Right ventricle myocardium superior (tissue), 1 donor: ENCODE measurements at places on chromosomes 1 and 21. TPM values are rescaled to one million over a fixed set of nuclear protein-coding genes. Genes with fewer than 3 reads are reported as not detected.

DNA sequence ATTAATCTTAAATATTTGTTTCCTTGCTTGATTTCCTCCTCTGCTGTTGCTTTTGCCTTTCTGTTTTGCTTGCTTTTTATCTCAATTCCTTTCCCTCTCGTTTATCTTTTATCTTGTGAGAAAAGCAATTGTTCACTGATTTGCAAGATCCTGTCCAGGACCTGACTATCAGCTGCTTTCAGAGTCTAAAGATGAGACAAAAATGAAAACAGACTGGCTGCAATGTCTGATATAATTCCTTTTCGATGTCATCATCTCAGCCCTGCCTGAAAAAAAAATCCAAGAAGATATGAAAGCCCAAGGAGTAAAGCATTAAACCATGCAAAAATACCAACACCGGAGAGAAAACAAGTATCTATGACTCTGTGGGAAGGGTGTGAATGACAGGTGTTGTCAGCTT, 225.5 kb downstream of the PATJ start:
- no peak for DNase-seq

DNA sequence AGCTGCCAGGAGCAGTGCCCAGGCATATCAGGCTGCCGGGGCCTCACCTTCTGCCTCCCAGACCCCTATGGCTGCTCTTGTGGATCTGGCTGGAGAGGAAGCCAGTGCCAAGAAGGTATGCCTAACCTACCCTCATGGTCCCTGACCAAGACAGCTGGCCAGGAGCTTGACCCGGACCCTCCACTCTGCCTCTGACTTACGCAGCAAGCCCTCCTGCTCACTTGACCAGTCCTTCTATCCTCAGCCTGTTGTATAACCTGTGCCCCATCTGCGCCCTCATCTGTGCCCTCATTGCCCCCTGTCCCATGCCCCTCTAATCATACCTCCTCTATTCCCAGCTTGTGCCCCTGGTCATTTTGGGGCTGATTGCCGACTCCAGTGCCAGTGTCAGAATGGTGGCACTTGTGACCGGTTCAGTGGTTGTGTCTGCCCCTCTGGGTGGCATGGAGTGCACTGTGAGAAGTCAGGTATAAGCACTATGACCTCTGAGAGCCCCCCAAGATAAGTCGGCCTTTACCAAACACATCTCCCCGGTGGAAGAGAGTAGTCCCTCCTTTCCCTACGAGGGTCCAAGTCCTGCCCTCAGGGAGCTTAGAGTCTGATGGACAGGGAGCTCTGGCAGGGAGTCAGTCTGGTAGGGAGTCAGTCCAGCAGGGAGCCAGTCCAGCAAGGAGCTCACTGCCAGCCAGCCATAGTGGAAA, 6.8 kb downstream of the TIE1 start:
- DNase-seq, result peak; percentile 24

DNA sequence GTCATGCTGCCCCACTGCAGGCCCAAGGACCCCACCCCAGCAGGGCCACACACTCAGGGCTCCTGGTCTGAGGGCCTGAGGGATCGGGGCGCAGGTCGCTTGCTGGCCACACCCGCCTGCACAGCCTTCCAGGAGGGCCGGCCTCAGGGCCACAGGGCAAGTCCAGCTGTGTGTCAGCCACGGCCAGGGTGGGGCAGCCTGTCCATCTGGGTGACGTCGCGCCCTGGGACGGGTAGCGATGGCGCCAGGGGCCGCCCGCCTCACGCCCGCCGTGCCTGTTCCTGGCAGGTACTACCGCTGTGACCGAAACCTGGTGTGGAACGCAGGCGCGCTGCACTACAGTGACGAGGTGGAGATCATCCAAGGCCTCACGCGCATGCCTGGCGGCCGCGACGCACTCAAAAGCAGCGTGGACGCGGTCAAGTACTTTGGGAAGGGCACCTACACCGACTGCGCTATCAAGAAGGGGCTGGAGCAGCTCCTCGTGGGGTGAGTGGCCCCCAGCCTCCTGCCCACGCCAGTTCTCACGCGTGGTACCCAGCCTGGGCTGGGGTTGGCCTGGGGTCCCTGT, 2.5 kb downstream of the COL6A1 start:
- DNase-seq, result peak; percentile 79

DNA sequence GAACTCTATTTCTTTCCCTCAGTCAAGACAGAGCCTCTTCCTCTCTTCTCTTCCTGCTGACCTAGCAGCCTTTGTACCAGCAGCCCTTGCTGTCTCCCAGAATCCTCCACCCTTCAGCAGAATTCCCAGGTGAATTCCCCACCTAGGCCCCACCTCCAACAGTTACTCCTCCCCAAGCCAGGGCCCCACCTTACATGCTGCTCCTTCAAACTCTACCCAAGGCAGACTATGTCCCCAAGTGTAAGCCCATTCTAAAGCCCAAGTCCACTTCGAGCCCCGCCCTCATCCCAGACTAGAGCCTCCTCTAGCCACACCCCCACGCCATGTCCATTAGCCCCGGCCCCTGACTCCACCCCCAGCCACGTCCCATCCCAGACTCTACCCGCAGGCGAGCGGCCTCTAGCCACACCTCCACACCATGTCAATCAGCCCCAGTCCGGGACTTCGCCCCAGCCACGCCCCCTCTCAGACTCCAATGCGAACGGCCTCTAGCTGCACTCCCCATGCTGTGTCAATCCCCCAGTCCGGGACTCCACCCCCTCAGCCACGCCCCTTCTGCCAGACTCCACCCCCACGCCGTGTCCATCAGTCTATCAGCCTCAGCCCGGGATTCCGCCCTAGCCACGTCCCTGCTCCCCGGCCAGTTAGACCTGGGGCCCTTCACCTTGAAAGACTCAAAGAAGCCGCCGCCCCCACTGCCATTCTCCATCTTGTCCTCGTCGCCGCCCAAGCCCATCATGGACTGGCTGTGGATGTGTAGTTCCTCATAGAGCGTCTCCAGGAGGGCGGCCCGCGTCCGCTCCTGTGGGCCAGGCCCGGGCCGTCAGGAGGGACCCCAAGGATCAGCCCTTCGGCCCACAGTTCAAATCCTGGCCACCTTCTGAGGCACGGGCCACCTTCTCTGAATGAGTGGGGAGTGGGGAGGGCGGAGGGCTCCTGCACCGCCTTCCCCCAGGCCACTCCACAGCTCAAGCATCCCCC, 61.3 kb downstream of the RAP1GAP start:
- DNase-seq, result peak; percentile 81

KCNJ6 gene
- not detected for total RNA-seq

DNA sequence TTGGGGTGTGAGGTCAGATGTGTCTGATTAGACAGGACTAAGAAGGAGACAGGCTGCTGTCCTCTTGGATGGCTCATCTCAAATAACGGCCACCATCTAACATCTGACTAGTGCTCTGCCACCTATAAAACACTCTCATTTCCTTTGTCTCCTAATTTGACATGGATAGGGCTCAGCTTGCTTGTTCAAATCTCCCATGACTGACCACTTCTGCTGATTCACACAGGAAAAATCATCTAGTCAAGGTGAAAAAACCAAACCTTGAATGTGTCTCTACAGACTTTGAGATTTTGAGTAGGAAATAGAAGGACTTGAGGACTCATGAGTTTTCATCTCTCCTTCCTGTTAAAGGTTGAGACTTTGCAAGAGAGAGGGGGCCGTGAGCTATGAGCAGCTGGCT, 150.6 kb downstream of the IER5 start:
- no peak for DNase-seq

GRCh38 chr1:151043163-151043562, 4.4 kb upstream of the C1orf56 start:
- DNase-seq, result no peak

PM20D1 gene
- total RNA-seq, result 1.9 TPM

GRCh38 chr21:37461479-37461878, 94.9 kb downstream of the DYRK1A start:
- DNase-seq, result no peak

MR1 gene
- total RNA-seq, result 3.3 TPM

MANEAL gene
- 0.91 TPM for total RNA-seq

ACTL8 gene
- total RNA-seq, result not detected

DNA sequence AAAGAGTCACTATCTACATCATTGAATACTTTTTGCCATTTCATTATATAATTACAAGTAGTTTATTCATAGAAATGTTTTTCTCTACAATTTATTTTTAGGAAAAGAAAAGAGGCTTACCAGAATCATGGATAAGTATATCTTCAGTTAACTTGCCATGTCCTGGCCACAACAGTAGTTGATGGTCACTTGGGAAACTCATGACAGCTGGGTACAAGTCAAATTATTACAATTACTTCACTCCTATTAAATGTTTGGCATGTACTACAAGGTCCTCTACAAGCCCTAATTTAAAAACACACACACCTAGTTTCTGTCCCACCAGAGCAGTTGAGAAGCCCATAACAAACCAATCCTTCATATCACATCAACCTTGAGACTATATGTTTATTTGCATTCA, 29.4 kb downstream of the PALMD start:
- no peak for DNase-seq

DNA sequence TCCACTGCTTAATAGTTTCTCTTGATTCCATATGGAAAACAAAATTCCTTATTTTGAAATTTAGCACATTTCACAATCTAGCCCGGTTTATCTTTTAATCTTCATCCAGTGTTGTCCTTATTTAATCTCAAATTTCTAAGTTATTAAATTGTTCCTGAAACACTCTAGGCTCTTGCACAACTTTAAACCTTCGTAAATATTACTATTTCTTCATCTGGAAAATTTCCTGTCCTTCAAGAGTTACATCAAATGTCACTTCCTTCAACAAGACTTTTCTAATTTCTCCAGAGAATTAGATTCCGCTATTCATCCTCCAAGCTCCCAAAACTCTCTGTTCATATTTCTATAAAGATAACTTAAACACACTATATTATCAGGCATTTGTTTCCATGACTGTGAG, 6.5 kb downstream of the FMO5 start:
- no peak for DNase-seq

DNA sequence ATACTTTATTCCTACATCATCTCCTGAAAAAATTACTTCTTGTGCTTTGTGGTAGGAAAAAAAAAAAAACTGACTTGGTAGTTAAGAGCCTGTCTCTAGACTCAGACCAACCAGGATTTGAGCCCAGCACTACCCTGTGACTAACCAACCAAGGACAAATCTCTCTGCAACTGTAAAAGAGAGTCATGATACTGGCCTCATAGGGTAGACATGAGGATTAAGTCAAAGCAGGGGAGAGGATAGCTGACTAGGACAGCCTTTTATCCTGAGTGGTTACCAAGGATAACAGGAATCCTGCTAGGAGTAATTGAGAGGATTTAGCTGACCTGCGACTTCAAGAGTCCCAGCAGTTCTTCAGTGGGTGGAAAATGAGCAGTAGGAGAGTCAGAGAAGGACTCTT, 112.8 kb downstream of the C1orf21 start:
- DNase-seq, result no peak

GRCh38 chr1:244187310-244187709, 136.2 kb downstream of the ZBTB18 start:
- no peak for DNase-seq

RGS8 gene
- not detected for total RNA-seq

RPE65 gene
- not detected for total RNA-seq

TRIM45 gene
- total RNA-seq, result 16.4 TPM

KTI12 gene
- total RNA-seq, result 3.3 TPM

DNA sequence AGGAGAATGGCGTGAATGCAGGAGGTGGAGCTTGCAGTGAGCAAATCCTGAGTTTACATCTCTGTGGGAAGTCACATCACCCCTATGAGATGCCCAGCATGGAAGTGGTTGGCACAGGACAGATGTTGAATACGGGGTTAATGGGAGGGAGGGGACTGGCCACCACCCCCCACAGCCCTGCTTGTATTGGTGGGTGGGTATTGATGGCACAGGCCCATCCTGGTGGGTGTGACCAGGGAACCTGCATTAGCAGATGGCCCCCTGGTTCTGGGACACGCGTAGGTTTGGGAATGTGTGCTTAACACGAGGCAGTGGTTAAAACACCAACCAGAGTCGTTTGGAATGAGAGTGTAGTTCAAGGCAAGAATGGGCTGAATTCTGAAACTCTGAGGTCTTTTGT, 117.9 kb downstream of the PRDM2 start:
- DNase-seq, result no peak

GRCh38 chr1:201599548-201599947, 60.6 kb downstream of the NAV1 start:
- DNase-seq, result no peak

AADACL4 gene
- total RNA-seq, result not detected

- DNase-seq, result no peak
Observed at GRCh38 chr1:21596174-21596573, 73.0 kb downstream of the RAP1GAP start.

DNA sequence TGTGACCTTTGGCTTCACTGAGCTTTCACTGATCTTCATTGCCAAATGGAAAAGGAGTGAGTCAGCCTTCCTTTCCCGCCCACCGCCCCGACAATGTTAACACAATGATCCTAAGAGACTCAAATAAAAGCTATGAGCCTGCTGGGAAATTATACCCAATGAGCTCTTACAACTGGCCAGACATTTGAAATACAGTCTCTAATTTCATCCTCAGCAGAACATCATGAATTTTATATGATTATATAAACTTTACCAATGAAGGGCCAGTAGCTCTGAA, 252.5 kb downstream of the SIPA1L2 start:
- no peak for DNase-seq

GRCh38 chr1:94396356-94397010, 21.7 kb upstream of the ABCD3 start:
- DNase-seq, result no peak

- no peak for DNase-seq
Observed at GRCh38 chr1:111895017-111895416, 94.5 kb downstream of the KCND3 start.

PDPN gene
- total RNA-seq, result 20.3 TPM

PALMD gene
- total RNA-seq, result 114 TPM

OR10J1 gene
- not detected for total RNA-seq

- DNase-seq, result peak; percentile 17
Observed at GRCh38 chr1:5753549-5754421, 238.4 kb downstream of the NPHP4 start.

GRCh38 chr1:94741510-94741909, 78.6 kb upstream of the SLC44A3 start:
- no peak for DNase-seq

GRCh38 chr1:193431265-193431977, 245.0 kb upstream of the B3GALT2 start:
- DNase-seq, result no peak

GRCh38 chr1:229101011-229101871, 169.7 kb upstream of the RAB4A start:
- no peak for DNase-seq

AQP10 gene
- 0.08 TPM for total RNA-seq

LELP1 gene
- not detected for total RNA-seq

SLC25A34 gene
- 54.3 TPM for total RNA-seq

DNA sequence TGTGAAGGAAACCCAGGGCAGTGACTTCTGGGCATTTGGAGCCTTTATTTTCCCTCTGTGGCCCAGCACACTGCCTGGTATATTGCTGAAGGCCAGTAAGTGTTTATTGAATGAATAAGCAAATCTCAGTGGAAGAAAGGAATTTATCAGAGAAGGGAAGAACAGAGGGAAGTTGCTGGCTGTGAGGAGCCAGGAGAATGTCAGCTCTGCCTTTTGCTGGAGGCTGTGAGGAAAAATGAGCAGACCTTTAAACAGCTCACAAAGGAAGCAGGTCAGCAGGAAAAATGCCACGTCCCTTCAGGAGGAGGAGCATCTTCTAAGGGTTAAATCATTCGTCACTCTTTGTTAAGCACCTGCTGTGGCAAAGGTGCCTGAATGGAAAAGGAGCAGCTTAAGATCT, 75.9 kb downstream of the GIPC2 start:
- DNase-seq, result no peak

KCNJ10 gene
- 0.16 TPM for total RNA-seq

LBR gene
- 11.7 TPM for total RNA-seq

- DNase-seq, result peak; percentile 56
Observed at GRCh38 chr1:25572708-25573590, 29.5 kb downstream of the LDLRAP1 start.

- no peak for DNase-seq
Observed at GRCh38 chr1:100721526-100722207, 2.1 kb downstream of the VCAM1 start.
